ENCODE measurements at places on chromosomes 2 and 18. TPM values are rescaled to one million over a fixed set of nuclear protein-coding genes. Genes with fewer than 3 reads are reported as not detected.

Gene CCDC150
- 4.6 TPM for total RNA-seq

Gene HOXD10
- not detected for total RNA-seq

DNA sequence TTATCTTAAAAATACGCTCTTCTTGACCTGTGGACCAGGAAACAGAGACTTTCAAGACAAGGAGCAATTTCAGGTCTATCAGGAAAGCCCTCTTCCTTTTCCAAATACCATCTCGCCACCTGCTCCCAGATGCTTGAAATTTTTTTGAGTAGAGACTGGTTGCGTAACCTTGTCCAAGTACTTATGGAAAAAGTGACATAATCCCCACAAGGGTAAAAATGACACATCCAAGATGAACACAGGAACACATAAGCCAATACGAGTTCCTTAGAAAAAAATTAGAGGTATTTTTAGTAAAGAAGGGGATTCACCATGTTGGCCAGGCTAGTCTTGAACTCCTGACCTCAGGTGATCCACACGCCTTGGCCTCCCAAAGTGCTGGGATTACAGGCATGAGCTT lies 1.8 kb downstream of the SERPINB13 start:
- no peak for DNase-seq

DNA sequence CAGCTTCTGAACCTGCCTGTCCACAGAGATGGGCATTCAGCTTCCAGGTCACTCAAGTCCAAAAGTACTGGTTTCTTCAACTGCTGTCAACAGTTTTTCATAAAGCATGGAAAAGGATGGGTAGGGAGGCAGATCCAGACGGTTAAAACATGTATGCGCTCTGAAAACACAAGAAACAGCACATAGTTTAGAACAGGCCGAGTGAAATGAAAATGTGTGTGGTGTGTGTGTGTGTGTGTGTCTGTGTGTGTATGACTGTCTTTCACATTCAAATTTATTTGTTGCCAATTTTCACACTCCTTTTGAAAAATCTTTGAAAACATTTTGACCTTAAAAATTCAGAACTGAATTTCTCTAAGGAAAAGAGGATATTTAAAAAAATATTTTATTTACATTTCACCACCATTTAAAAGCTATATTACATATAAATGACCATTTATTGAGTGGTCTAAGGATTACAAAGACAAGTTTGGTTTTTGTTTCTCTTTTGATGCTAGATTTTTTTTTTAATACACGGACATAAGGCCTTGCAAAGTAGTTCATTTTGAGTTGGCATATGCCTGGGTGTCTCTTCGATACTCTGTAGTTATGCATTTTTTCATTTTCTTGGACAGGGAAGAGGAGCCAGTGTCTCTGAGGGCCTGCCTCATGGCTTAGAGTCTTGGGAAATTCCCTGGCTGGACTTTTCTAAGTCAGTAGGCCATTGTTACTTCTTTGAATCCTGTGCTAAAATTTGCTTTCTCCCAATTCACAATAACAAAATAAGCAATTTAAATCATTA lies 30.0 kb upstream of the STK17B start:
- no peak for DNase-seq

- DNase-seq: no peak
Observed at GRCh38 chr2:137888845-137889244, 75.4 kb upstream of the HNMT start.

Gene ELOA2
- not detected for total RNA-seq

Gene TMEM178A
- 0.28 TPM for total RNA-seq

Gene RSAD2
- total RNA-seq: 0.66 TPM

Gene CHN1
- total RNA-seq: 17.3 TPM

DNA sequence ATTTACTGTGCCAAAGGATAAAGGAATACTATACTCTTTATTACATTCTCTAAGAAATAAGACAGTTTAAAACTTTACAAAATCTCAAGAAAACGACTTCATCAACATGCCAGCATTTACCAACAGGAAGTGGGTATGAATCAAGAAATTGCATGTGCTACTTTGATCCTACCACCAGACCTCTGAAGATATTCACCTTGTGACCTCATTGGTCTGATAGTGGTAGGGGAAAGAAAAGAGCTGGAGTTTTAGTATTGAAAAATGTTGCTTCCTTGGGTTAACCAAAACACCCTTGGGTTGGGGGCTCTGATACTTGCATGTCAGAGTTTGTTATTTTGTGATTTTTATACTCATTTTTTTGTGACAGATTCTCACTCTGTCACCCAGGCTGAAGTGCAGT lies 84.1 kb upstream of the LPIN2 start:
- DNase-seq: no peak

DNA sequence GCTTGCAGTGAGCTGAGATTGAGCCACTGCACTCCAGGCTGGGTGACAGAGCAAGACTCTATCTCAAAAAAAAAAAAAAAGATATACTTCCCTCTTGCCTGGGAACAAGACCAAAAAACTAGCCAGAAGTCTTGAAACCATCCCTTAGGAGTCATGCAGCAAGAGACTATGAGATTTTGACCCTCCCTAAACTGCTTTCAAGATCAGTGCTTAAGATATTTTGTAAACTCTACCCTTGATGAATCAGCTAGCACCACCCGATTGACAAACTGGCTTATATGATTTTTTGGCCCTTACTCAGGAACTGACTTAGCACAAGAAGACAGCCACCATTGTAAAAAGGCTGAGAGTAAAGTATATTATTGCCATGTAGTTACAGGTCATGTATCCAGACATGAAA lies 3.8 kb downstream of the SULT1C3 start:
- no peak for DNase-seq

DNA sequence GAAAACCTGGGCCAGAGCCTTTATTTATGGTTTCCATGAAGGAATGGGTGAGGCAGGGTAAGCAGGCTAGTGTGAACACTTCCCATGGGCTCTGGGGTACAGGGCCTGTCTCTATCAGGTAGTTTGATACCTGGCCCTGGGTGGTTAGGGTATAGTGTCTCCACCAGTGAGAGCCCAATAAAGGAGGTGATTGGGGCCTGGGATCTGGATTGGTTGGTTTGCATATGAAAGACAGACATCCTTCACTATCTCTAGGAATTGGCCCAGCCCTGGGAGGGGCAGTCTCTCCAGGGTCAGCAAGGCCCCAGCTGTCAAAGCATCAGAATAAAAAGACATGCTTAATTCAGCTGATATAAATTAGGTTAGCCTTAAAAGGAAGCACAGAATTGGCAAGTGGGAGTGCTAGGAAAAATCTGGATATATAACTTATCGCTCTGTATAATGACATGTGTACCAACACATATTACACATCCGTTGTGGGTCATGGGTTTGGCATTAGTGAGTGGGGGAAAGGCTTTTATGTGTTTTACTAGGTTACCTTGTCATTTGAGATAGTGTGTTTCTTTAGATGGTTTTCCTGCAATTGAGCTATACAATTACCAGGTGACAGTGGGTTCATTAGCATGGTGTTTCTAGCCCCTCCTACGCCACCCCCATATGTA lies 18.5 kb upstream of the TMEM178A start:
- DNase-seq: no peak
